Breast epithelium (tissue), 4 donors: ENCODE measurements at places on chromosomes 5 and 9. TPM values are rescaled to one million over a fixed set of nuclear protein-coding genes. Genes with fewer than 3 reads are reported as not detected.
A peak's percentile ranks its signal among the peaks of the same experiment; 100 is the strongest.

- DNase-seq = no peak
- no peak overlapping the region for H3K4me3 ChIP-seq
- H3K4me1 ChIP-seq = no peaks in the 10 kb centered on the region
- H3K36me3 ChIP-seq = no peaks in the 10 kb centered on the region
- H3K27me3 ChIP-seq = no peaks in the 10 kb centered on the region
- no peak overlapping the region for H3K27ac ChIP-seq
These were observed 27.3 kb upstream of the FER start for GRCh38 chr5:108720391-108720790.

Gene SLC23A1
- total RNA-seq = not detected

Gene SLC36A3
- total RNA-seq = not detected

DNA sequence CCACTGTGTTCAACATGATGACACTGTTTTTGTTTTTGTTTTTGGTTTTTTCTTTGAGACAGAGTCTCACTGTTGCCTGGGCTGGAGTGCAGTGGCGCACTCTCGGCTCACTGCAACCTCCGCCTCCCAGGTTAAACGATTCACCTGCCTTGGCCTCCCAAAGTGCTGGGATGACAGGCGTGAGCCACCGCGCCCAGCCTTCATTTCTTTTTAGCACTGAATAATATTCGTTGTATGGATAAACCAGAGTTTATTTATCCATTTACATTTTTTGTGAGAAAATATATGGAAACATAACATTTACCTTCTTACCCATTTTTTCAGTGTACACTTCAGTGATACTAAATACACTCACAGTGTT, 4.2 kb downstream of the CARD19 start:
- no peaks in the 10 kb centered on the region for H3K27me3 ChIP-seq
- H3K36me3 ChIP-seq = no peaks in the 10 kb centered on the region
- H3K4me1 ChIP-seq = peaks cover 26% of the 10 kb centered on the region
- no peak overlapping the region for H3K27ac ChIP-seq
- H3K4me3 ChIP-seq = no peak overlapping the region

DNA sequence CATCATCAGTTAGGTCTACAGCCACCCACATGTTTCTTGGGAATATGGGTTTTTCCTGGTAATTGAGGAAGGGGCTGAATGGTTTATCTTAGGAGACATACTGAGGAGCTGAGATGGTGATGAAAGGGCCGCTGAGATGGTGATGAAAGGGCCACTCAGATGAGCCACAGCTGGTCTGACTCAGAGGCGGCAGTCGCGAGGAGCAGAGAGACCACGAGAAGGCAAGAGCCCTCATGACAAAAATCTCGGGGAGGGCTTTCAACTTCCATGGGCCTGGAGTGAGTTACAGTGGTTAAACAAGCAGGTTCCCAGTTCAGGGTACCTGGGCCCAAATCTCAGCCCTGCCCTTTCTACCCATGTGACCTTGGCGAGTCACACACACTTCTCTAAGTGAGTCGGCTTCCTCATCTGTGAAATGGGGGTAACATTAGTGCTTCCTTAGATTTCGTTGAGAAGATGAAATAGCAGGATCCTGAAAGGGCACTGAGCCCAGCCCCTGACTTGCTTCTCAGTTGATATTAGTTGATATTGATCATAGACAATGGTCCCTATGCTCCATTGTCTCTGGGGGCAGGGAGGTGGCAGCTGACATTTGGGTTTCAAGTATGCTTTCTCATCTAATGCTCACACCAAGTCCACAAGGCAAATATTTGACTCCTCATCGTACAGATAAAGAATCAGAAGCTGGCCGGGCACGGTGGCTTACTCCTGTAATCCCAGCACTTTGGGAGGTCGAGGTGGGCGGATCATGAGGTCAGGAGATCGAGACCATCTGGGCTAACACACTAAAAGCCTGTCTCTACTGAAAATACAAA, 169.5 kb downstream of the RGS3 start:
- H3K36me3 ChIP-seq = no peaks in the 10 kb centered on the region
- H3K27ac ChIP-seq = no peak overlapping the region
- no peaks in the 10 kb centered on the region for H3K4me1 ChIP-seq
- peak; percentile 14 for DNase-seq
- no peak overlapping the region for H3K4me3 ChIP-seq
- no peaks in the 10 kb centered on the region for H3K27me3 ChIP-seq

Gene LCN15
- not detected for total RNA-seq

DNA sequence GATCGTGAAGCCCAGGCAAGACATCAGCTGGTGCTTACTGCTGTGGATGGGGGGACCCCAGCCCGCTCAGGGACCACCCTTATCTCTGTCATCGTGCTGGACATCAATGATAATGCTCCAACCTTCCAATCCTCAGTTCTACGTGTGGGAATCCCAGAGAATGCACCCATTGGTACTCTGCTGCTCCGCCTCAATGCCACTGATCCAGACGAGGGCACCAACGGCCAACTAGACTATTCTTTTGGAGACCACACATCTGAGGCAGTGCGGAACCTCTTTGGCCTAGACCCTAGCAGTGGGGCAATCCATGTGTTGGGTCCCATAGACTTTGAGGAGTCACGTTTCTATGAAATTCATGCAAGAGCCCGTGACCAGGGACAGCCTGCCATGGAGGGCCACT, 960 bp downstream of the PCDHGC5 start:
- H3K36me3 ChIP-seq = no peaks in the 10 kb centered on the region
- no peak for DNase-seq
- H3K4me3 ChIP-seq = no peak overlapping the region
- no peak overlapping the region for H3K27ac ChIP-seq
- H3K4me1 ChIP-seq = no peaks in the 10 kb centered on the region

Gene FAM151B
- 2.7 TPM for total RNA-seq

Gene LMAN2
- total RNA-seq = 170 TPM

Gene SCGB3A2
- not detected for total RNA-seq

- no peak for DNase-seq
- no peaks in the 10 kb centered on the region for H3K4me1 ChIP-seq
- no peaks in the 10 kb centered on the region for H3K27me3 ChIP-seq
These were observed 810.6 kb downstream of the TLE4 start for GRCh38 chr9:80382211-80382891.

GRCh38 chr5:43155394-43156096, 34.8 kb downstream of the ZNF131 start:
- no peak overlapping the region for H3K4me3 ChIP-seq
- no peak overlapping the region for H3K27ac ChIP-seq
- H3K36me3 ChIP-seq = no peaks in the 10 kb centered on the region

GRCh38 chr5:120146787-120147186, 317.3 kb upstream of the PRR16 start:
- H3K27ac ChIP-seq = no peak overlapping the region
- no peak for DNase-seq

DNA sequence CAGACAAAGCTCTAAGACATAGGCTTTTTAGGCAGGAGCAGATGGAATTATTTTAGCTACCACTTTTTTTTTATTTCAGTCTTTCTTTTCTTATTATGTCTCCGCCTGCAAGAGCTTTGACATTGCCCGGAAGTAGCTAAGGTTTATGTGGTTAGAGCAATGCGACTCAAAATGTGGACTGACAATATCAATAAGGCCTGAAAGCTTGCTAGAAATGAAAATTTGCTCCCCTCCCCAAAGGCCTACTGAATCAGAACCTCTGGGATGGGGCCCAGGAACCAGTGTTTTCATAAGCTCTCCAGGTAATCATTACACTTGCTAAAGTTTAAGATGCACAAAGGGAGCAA, 81.3 kb downstream of the SUSD1 start:
- H3K4me3 ChIP-seq = no peak overlapping the region
- H3K27me3 ChIP-seq = no peaks in the 10 kb centered on the region
- DNase-seq = no peak
- no peaks in the 10 kb centered on the region for H3K4me1 ChIP-seq
- no peaks in the 10 kb centered on the region for H3K36me3 ChIP-seq

DNA sequence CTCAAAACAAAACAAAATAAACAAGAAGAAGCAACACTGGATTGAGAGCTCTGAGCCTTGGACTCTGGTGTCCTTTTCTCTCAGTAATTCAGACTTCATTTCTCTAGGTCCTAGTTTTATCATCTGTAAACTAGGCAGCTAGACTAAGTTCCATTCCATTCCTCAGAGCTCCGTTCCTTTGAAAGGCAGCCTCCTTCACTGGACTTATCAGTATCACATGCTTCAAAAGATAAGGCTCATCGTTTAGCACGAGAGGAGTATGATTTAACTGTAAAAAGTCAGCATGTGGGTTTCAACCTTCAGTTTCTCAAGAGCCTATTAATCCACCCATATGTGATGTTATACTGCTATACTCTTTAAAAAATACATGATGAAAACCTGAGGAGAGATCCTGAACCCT, 1.6 kb downstream of the ATP10B start:
- H3K27ac ChIP-seq = no peak overlapping the region
- no peaks in the 10 kb centered on the region for H3K27me3 ChIP-seq
- no peak overlapping the region for H3K4me3 ChIP-seq
- DNase-seq = no peak
- H3K36me3 ChIP-seq = no peaks in the 10 kb centered on the region
- no peaks in the 10 kb centered on the region for H3K4me1 ChIP-seq

DNA sequence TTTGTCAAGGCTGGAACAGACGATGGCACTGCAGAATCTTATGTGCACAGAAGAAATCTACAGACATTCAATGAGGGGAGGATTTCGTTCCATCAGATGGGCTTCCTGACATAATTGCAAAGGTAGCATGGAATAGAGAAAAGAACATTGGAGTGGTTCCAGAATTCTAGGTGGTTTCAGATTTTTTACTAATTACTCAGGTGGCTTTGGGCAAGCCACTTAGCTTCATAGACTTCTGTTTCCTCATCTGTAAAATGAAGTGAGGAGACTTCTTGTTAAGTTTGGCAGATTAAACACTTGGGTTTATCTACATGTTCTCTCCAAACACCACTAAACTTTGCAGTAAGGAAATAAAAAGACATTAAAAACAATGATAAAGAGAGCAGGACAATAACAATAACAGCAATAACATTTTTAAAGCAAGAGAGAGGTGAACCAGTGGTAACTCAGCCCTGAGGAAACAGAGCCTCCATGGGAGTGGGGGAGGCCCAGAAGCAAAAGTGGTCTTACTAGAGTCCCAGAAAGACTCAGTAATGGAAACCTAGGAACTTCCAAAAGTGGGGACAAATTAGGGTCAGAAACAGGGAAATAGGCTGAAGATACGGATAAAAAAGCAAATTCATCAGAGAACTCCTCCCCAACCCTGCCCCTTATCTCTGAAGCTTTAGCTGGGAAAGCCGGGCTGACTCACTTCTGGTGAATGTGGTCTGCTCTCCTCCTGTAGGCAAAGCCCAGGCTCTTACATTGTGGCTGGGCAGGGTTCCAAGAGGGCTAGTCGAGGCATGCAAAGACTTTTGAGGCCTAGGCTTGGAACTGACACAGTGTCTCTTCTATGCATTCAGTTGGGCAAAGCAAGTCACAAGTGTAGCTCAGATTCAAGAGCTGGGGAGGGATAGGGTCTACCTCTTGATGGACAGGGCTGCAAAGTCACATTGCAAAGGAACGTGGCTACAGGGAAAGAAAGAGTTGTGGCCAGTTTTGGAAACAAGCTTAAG, 11.8 kb upstream of the ACTBL2 start:
- no peaks in the 10 kb centered on the region for H3K27me3 ChIP-seq
- H3K4me3 ChIP-seq = no peak overlapping the region
- H3K4me1 ChIP-seq = no peaks in the 10 kb centered on the region
- DNase-seq = no peak
- H3K27ac ChIP-seq = peak overlapping the region; percentile 72

Gene PIGO
- total RNA-seq = 15.4 TPM

DNA sequence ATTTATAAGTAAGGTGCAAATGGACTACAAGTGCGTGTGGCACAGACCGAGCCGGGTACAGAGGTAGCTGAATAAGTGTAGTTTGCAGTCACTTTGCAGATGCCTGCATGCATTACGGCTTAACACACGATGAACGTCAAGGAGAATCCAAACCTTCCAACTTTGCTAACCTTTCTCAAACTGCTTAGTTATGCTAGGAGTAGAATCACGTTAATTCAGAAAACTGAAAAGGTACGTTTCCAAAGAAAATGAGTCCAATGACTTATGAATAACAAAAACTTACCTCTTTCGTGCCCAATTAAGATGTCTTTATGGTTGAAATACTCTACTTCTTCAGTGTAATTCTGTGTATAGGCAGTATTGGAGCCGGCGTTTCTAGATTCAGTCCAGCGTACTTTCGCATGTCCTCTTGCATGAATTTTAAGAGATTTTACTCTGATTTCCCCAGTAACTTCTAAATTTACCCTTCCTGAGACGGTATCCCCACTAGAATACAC, 539 bp downstream of the ARRDC3 start:
- peak overlapping the region; percentile 82 for H3K4me3 ChIP-seq
- H3K27me3 ChIP-seq = no peaks in the 10 kb centered on the region
- no peaks in the 10 kb centered on the region for H3K4me1 ChIP-seq
- DNase-seq = no peak

DNA sequence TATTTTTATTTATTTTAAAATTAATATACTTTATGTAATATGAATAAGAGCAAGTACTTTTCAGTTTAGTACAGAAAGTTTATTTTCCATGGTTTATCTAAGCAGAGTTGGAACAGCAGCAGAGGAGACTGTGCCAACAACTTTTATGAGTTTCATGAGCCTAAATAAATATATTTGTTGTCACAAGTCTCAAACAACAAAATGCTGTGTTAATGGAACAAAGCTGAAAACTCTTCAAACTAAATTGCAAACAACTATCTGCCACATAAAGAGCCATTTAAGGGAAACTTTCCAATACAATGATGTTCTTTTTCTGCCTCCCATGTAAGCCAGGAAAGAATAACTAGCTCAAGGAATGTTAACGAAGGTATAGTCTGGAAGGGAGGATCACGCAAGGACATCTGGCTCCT, 96.1 kb downstream of the FBN2 start:
- no peaks in the 10 kb centered on the region for H3K27me3 ChIP-seq
- no peak overlapping the region for H3K4me3 ChIP-seq
- no peaks in the 10 kb centered on the region for H3K36me3 ChIP-seq

Gene TMEM171
- total RNA-seq = 0.64 TPM

- no peak for DNase-seq
- no peaks in the 10 kb centered on the region for H3K36me3 ChIP-seq
- no peaks in the 10 kb centered on the region for H3K4me1 ChIP-seq
- no peaks in the 10 kb centered on the region for H3K27me3 ChIP-seq
- H3K4me3 ChIP-seq = no peak overlapping the region
- no peak overlapping the region for H3K27ac ChIP-seq
These were observed 19.9 kb upstream of the WNK2 start for GRCh38 chr9:93164085-93164484.

Gene ADAMTS19
- 0.29 TPM for total RNA-seq

- H3K4me3 ChIP-seq = no peak overlapping the region
- no peaks in the 10 kb centered on the region for H3K36me3 ChIP-seq
- DNase-seq = no peak
- H3K4me1 ChIP-seq = no peaks in the 10 kb centered on the region
These were observed 599.0 kb downstream of the PRELID2 start for GRCh38 chr5:145236127-145236526.

Gene OR13C3
- total RNA-seq = not detected
